Hair follicular keratinocyte (primary cell): ENCODE measurements at places on chromosomes 16 and 17. TPM values are rescaled to one million over a fixed set of nuclear protein-coding genes. Genes with fewer than 3 reads are reported as not detected.

The HS3ST3A1 gene
- 0.84 TPM in 1 of 2 replicates, not detected in the other for total RNA-seq

The SLFN5 gene
- 30.3 and 53.1 TPM in 2 replicates for total RNA-seq

The PIMREG gene
- 9.8 and 33.9 TPM in 2 replicates for total RNA-seq

The SLC6A4 gene
- not detected in 2 replicates for total RNA-seq

The CCL1 gene
- not detected in 2 replicates for total RNA-seq

The DHRS7C gene
- total RNA-seq: not detected in 2 replicates

The HEATR9 gene
- not detected in 2 replicates for total RNA-seq

The KRTAP4-3 gene
- total RNA-seq: not detected in 2 replicates

The FSCN2 gene
- total RNA-seq: not detected in 2 replicates

The TBC1D3E gene
- not detected in 2 replicates for total RNA-seq

The GPR139 gene
- not detected in 2 replicates for total RNA-seq

The OR1A1 gene
- total RNA-seq: not detected in 2 replicates

The PDE6G gene
- total RNA-seq: not detected in 2 replicates

The KCNJ16 gene
- not detected in 2 replicates for total RNA-seq

The TLCD2 gene
- 0.99 and 1.2 TPM in 2 replicates for total RNA-seq

The PMP22 gene
- 1.2 and 1.9 TPM in 2 replicates for total RNA-seq

The NKD1 gene
- 0.16 and 0.23 TPM in 2 replicates for total RNA-seq

The ZP2 gene
- total RNA-seq: not detected in 2 replicates

The TVP23A gene
- total RNA-seq: not detected in 2 replicates

The CEP295NL gene
- not detected in 2 replicates for total RNA-seq

The ADAP2 gene
- total RNA-seq: 0.62 and 0.91 TPM in 2 replicates

The CDRT15 gene
- not detected in 2 replicates for total RNA-seq

The ABCC11 gene
- total RNA-seq: 0.04 and 0.08 TPM in 2 replicates

The PSMC3IP gene
- 3.7 and 14.1 TPM in 2 replicates for total RNA-seq

The KCTD2 gene
- total RNA-seq: 10.4 and 13.3 TPM in 2 replicates

The RAD51D gene
- 5.9 and 15.5 TPM in 2 replicates for total RNA-seq

The NEK8 gene
- 0.76 and 3.2 TPM in 2 replicates for total RNA-seq

The SPATA22 gene
- 0.76 TPM in 1 of 2 replicates, not detected in the other for total RNA-seq

The KCNJ18 gene
- not detected in 2 replicates for total RNA-seq

The ABCA9 gene
- total RNA-seq: 0.15 and 0.23 TPM in 2 replicates

The CD300H gene
- not detected in 2 replicates for total RNA-seq

The VAMP2 gene
- 5.6 and 11.3 TPM in 2 replicates for total RNA-seq

The TBC1D3H gene
- not detected in 2 replicates for total RNA-seq

The CACNG3 gene
- not detected in 2 replicates for total RNA-seq

The CLEC19A gene
- total RNA-seq: not detected in 2 replicates

The CES4A gene
- 1.1 and 2.4 TPM in 2 replicates for total RNA-seq

The ABAT gene
- 3.7 and 4.5 TPM in 2 replicates for total RNA-seq

The MT4 gene
- total RNA-seq: not detected in 2 replicates

The TUBG1 gene
- 81.3 and 122 TPM in 2 replicates for total RNA-seq
